ENCODE measurements at places on chromosomes 16 and 17. TPM values are rescaled to one million over a fixed set of nuclear protein-coding genes. Genes with fewer than 3 reads are reported as not detected.

Gene SULT1A2
- total RNA-seq = 0.43 TPM

DNA sequence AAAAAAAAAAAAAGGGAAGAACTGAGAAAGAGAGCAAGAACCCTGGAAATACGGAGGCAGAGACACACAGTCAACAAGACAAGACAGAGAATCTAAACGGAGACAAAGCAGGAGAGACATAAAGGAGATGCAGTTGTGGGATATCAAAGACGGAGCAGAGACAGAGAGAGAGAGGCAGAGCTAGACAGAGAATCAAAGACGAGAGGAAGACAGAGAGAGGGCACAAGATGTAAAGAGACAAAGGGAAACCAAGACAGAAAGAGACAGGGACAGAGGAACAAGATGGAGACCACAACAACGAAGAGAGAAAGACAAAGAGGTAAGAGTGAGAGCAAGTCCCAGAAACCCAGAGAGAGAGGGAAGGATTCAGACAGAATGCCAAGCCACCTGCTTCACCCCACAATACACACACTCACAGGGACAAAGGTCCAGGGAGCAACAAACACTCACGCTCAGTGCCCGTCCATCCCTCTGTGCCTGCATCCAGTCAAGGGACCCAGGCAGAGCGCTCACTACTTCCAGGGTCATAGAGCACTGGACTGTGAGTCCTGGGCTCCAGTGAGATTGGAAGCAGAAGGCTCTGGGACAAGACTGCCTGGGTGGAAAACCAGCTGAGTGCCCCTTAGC, 88.9 kb downstream of the C16orf78 start:
- no peaks in the 10 kb centered on the region for H3K36me3 ChIP-seq
- H3K27ac ChIP-seq = no peak overlapping the region
- no peak for DNase-seq
- H3K4me3 ChIP-seq = no peak overlapping the region
- H3K4me1 ChIP-seq = no peaks in the 10 kb centered on the region

Gene PRSS36
- total RNA-seq = 1.4 TPM

GRCh38 chr17:12390631-12391030, 275.1 kb upstream of the MYOCD start:
- no peak for DNase-seq
- no peak overlapping the region for H3K27ac ChIP-seq
- no peak overlapping the region for H3K4me3 ChIP-seq
- no peaks in the 10 kb centered on the region for H3K27me3 ChIP-seq

Gene ZSCAN10
- not detected for total RNA-seq

All from Caco-2 (cell line).